ENCODE measurements at places on chromosomes 3 and 15.
A peak's percentile ranks its signal among the peaks of the same experiment; 100 is the strongest.

GRCh38 chr3:126125781-126126251, 41.9 kb upstream of the SLC41A3 start:
- no peak for DNase-seq

DNA sequence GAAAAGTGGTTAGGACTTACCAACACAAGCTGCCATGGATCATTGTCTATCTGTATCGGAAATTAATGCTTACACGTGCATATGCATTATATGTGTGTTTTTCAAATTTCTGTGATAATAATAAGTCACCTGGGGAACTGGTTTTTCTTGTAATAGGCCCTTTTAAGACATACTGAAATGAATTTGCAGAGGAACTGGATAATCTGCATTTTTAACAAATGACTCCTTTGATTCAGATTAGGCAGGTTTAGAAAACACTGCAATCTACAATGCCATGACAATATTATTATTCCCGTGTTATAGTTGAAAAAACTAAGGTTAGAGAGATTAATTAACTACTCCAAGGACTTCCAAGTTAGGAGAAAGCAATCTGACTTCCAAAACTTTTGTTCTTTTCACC, 23.4 kb downstream of the STRIT1 start:
- no peak for DNase-seq

DNA sequence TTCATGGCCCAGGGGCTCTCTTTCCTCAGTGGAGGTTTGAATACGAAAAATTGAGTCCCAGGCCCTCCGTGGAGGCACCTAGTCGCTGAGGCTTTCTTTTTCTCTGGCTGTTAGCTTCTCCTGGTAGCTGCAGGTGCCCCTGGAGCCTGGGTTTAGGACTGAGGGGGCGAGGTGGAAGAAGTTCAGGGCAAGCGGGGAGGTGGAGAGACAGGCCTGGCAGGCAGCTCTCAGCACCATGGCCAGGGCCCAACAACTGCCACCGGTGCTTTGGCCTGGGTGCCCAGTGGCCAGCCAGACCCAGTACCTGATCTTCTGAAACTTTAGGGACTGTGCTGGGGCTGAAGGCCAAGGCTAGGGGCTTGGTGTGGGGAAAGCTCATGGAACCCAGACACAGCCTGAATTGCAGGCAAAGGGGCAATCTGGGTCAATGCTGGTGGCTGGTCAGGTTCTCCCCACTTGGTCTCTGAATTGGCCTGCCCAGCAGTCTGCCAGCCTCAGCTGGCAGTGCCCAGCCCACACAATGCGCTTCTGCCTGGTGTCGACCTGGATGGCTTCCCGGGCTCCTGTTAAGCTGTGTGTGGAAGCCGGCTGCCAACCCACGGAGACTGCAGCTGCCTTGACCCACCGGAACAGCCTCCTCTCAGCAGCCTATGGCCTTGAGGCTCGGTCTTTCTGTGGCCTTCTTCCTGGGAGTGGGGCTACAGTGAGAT, 30.3 kb upstream of the POLG start:
- no peak for DNase-seq

DNA sequence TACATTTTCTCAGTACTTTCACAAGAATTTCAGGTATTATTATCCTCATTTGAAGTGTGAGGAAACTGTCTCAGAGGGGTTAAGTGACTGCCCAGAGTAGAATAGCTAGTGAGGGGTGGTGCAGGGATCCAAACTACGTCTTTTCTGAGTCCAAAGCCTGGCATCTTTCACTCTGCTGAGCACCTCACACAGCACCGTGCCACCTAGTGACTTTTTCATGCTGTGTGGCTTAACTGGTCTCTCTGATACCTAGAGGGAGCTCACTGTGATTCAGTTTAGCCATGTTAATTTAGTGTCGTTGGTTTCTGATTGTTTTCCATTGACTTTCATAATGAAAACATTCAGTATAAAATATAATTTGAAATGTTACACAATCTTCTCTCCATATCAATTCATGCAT, 91.4 kb upstream of the NLGN1 start:
- DNase-seq = no peak

DNA sequence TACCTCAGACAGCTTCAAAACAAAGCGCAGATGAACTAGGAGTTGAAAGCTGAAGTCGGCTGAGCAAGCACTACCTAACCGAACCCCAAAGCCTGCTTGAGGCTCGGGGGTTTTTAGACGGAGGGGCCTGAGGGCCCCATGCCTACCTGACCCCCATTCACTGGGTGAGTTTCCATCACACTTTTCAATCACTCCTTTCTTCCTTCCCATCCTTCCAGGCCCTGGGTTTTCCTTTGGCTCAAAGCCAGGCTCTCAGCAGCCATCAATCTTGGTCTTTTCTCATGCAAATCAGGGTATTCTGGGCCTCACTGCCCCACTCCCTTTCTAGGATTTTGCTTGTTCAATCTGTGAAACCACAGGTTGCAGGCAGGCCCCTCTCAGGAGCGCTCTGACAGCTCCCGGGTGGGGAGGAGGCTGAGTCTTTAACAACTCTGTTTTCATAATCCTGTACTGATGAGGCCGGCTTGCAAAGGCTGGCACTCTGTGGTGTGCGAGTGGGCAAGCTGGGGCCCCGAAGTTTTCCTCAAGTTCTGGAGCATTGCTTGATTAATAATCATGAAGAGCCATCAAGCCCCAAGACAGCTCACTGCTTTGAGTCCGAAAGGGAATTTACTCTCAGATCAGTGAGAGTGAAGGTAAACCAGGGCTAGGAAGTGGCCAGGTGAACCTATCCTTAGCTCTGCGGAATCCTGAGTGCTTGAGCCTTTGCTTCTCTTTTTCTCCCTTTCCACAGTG, 97.6 kb downstream of the FRMD4B start:
- peak; percentile 55 for DNase-seq

GRCh38 chr3:194279701-194280360, 71.3 kb downstream of the CPN2 start:
- DNase-seq = no peak

- DNase-seq = no peak
Observed at GRCh38 chr3:72317491-72317890, 530.8 kb downstream of the SHQ1 start.

GRCh38 chr15:38622304-38622703, 57.7 kb upstream of the RASGRP1 start:
- no peak for DNase-seq

- DNase-seq = no peak
Observed at GRCh38 chr15:68305420-68305871, 27.9 kb downstream of the FEM1B start.

GRCh38 chr15:65038836-65039235, 6.4 kb upstream of the SLC51B start:
- DNase-seq = no peak

GRCh38 chr3:127777332-127777731, 45.0 kb downstream of the MGLL start:
- no peak for DNase-seq

DNA sequence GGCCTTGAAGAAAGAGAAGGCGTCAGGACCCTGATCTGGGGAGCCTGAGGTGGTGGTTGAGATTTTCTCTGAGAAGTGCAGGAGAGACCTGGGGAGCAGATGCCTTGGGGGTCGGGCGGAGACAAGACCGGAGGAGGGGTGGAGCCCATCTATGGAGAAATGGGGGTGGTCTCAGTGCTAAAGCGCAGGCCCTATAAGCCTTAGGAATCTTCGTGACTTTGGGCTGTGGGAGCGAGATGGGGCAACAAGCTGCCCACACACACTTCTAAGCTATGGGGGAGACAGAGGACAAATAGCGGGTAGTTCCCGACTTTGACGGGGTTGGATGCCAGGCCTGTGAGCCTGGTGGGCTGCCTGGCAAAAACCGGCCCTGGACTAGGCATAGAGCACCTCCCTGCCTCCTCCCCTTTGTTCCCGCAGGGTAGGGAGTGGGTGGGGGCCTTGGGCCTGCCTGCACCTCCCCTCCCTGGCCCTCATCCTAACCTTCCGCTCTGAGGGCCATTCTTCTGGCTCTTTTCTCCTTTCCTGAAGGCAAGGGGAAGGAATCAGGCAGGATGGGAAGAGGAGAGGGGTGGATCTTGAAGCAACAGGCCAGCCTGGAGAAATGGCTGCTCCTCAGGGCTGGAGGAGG, 880 bp downstream of the NISCH start:
- no peak for DNase-seq

GRCh38 chr15:32682569-32682968, 35.2 kb upstream of the GREM1 start:
- no peak for DNase-seq

GRCh38 chr3:178476886-178477285, 59.4 kb upstream of the KCNMB2 start:
- no peak for DNase-seq

DNA sequence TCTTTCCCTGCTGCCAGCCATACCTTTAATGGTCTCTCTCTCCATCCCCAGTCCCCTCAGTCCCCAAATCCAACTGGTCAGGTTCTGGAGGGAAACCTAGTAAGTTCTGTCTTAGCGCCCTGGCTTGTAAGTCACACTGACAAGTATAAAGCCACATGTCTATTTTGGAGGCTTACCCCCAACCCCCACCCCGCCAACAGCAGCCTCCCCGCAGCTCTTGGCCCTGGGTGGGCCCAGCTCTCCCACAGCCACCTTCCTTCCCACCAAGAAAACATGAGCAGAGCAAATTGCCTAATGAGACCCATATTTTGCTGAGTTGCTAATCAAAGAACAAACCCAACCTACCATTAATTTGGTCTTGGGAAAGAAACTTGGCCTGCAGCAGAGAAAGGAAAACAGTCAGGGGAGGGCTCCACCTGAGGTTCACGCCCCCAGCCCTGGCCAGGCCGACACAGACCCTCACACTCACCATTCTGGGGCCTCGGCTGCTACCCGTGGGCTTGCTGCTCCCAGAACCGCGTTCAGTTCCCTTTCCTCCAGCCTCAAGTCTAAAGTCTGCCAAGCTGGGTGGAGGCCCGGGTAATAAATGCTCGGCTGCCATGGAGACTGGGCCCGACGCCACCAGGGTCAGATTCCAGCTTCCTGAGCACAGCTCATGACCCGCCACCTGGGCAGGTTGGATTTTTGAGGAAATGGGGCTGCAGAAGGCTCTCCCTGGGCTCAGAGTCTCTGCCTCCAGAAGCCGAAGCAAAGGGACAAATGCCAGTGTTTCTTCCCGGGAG, at the start of gene CALML4:
TSS of gene CALML4 (minus strand) at position 557 of the 782 bp plus-strand sequence. CDS start at position 472, 85 bp downstream.
- DNase-seq = no peak

DNA sequence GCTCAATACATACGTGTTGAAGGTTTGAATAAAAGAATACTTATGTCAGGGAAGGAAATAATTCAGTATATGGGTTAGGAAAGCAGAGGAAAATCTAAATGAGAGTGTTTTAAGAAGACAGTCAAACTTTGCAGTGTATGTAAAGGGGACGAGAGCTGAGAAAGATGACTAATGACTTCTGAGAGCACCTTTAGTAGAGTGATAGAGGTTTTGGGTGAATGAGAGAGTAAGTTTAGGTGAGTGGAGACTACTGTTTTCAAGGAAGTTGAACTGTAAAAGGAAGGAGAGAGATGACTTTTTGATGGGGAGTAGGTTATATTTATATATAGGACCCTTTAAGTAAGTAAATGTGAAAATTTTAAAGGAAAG, 9.4 kb downstream of the TBC1D23 start:
- no peak for DNase-seq

DNA sequence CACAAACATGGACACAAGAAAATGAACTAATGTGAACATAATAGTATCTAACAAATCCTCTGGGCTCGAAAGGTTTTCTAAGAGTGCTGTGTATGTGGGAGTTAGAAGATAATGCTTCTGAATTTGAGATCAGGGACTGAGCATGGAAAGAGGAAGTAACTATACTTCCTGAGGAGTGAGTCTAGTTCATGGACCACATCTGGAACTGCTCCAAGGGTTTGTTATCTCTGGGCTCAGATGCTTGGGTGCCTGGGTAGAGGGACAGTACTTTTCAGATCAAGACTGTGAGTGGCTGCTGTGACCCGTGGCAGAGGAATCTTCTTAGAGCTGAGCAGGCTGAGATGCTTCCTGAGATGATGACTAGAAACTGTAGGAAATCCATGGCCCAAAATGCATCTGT, 28.5 kb downstream of the TBC1D23 start:
- no peak for DNase-seq

DNA sequence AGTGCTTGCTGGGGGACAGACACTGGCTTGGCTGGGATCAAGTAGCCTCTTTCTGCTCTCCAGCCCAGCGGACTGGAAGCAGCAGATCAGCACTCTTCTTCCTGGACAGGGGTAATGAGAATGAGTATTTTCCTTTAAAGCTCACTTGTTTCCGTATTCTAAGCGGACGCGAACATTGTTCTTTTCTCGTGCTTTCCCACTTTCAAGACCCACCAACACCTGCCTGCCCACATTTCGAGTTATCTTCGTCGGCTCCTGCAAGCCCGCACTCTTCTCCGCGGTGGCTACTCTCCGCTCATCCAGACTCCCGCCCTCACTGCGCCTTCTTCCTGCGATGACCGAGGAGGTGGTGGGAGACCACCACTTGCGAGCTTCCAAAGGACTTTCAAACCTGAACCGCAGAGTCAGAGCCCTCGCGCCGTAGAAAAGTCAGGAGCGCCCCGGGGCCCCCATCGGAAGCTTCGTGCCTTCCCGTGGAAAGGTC, 1.6 kb upstream of the PPM1L start:
- no peak for DNase-seq

DNA sequence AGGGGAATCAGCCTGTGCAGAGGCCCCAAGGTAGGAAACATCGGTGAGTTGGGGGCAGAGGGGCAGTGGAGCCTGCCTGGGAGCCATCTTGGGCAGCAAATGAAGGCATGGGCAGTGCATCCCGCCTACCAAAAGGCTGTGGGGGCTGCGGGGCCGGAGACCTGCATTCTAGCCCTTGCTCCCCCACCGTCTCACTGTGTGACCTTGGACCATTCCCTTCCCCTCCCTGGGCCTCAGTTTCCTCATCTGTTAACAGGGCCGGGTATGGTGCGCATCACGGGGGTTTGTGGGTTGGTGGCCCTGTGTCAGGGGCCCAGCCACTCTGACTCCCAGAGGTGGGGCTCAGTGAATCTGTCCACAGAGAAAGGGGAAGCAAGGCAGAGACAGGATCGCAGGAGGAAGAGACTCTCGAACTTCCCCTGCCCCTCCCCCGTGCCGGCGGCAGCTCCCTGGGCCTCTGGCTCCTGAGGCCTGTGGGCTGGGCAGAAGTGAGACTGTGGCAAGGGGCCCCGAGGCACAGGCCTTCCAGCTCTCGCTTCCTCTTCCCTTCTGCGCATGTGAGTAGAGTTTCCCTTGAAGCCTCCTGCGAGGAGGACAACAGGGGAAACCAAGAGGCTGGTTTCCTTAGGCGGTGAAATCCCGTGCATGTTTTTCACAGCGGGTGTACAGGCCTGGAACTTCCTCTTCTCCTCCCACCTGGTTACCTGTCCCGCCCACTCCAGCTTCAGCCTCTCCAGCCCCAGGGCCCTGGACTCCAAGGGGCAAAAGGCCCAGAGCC, 42.9 kb downstream of the IDH2 start:
- peak; percentile 91 for DNase-seq

- DNase-seq = no peak
Observed at GRCh38 chr3:30012941-30013543, 593.4 kb upstream of the TGFBR2 start.

- DNase-seq = no peak
Observed at GRCh38 chr3:30970183-30970582, 75.7 kb upstream of the GADL1 start.

GRCh38 chr3:183534249-183534648, 21.3 kb downstream of the KLHL6 start:
- DNase-seq = no peak

- no peak for DNase-seq
Observed at GRCh38 chr3:150000641-150001040, 29.9 kb upstream of the PFN2 start.

- DNase-seq = no peak
Observed at GRCh38 chr15:93028111-93028631, 60.8 kb downstream of the RGMA start.
